Cortex of kidney (tissue), 1 donor: ENCODE measurements at places on chromosomes 2 and 18.

DNA sequence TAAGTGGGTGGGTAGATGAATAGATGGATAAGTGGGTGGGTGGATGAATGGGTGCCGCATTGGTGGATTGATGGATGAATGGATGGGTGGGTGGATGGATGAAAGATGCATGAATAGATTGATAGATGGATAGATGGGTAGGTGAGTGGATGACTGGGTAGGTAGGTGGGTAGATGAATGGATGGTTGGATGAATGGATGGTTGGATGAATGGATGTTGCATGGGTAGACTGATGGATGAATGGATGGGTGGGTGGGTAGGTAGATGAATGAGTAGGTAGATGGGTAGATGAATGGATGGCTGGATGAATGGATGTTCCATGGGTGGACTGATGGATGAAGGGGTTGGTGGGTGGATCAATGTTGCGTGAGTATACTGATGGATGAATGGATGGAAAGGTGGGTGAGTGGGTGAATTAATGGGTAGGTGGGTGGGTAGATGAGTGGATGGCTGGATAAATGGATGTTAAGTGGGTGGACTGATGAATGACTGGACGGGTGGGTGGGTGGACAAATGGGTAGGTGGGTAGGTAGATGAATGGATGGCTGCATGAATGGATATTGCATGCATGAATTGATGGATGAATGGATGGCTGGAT, 30.5 kb downstream of the ANKMY1 start:
- DNase-seq: no peak

DNA sequence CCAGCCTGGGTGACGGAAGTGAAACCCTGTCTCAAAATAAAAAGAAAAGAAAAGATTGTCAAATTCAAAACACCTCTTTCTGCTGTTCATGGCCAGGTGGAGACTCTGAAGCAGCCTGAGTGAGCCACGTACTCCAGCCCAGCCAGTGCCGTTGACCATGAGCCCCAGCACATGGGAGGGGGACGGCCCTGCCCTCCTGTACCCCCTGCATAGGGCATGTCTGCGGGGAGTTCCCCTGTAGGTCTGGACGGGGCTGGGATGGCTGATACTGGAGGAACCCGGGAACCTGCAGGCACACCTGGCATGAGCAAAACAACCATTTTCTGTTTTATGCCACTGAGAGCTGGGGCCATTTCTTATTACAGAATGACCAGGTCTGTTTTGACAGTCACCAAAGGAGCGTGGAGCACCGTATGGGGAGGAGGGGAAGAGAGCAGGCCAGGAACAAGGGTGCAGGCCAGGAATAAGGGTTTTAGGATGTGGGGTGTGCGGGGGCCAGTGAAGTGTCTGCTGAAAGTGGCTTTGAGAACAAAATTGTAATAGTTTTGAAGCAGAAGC, 30.1 kb downstream of the TMEM18 start:
- no peak for DNase-seq

- no peak for DNase-seq
Observed at GRCh38 chr2:144320491-144320890, 199.4 kb downstream of the ZEB2 start.

- no peak for DNase-seq
Observed at GRCh38 chr2:105746177-105747080, 1.7 kb downstream of the NCK2 start.

GRCh38 chr2:113167962-113168340, 5.8 kb upstream of the PSD4 start:
- no peak for DNase-seq
